ENCODE measurements at places on chromosomes 4 and X. TPM values are rescaled to one million over a fixed set of nuclear protein-coding genes. Genes with fewer than 3 reads are reported as not detected.
A peak's percentile ranks its signal among the peaks of the same experiment; 100 is the strongest.

DNA sequence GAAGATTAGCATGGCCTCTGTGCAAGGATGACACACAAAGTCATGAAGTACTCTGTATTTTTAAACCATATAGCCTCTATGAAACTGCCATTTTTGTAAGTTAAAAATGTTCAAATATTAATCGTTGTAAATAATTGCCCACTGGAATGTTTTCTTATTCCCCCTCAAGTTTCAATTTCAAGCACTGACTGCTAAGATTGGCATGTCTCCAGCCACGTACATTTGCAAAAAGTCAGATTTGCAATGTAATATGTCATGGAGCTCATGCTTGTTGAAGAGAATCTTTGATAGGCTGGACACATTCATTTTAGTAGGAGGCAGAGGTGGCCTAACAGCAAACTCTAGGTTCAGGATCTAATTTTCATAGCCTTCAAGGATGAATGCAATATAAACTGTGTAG is 124.7 kb downstream of the CBR4 start:
- no peak for DNase-seq

DNA sequence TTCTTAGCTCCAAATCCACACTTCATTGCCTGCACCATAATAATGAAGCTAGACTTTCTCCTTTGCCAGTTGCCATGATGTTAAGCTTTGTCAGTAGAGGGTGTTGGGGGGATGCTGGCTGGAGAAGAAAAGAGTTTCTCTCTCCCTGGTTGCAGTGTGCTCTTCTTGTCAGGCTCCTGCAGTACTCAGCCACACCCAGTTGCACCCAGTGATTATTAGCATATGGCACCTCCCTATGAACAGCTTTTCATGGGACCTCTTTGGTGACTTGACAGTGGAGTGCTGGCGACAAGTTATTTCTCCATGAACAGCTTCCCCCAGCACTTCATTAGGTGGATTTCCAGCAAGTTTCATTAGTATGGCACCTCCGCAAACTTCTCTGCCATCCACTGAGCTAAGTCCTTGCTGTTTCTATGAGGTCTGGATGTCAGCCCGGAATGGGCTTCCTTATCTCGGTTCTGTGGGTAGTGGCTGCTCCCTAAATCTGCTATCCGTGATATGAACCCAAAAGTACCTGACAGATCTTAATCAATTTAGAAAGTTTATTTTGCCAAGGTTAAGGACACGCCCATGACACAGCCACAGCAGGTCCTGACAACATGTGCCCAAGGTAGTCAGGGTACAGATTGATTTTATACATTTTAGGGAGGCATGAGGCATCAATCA is 18.8 kb upstream of the OTUD4 start:
- DNase-seq, result no peak

- no peak for DNase-seq
Observed at GRCh38 chrX:53357799-53358530, 64.5 kb downstream of the SMC1A start.

DNA sequence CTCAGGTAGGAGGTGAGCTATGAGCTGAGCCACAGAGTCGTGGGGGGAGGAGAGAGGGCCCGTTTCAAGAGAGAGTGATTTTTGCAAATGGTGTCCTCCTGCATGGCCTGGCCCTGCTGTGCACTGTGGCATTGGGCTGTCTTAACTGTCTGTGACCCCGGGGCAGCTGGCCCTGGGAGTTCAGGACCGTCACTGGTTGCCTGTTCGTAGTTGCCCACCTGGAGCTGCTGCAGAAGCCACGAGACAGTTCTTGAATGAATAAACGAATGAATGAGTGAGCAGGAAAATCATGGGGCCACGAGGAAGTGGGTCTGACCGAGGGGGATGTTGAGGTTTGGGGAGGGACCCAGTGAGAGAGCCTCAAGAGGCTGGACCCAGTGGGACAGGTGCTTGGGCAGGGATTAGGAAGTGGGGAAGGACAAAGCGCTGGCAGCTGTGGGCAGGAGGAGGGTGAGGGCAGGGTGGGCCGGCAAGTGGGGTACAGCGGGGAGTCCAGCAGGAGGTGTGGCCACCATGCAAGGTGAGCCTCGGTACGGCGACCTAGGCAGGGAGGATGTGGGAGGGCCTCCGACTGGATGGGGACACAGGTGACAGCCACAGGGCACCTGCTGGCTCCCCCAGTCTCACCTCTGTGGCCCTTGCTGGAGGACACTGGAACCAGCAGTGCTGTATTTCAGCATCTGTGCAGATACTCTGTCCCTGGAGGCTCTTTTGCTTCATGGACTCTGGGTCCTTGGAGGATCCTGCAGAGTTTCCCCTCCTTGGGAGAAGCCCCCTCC is 10.2 kb downstream of the RGS12 start:
- no peak for DNase-seq

DNA sequence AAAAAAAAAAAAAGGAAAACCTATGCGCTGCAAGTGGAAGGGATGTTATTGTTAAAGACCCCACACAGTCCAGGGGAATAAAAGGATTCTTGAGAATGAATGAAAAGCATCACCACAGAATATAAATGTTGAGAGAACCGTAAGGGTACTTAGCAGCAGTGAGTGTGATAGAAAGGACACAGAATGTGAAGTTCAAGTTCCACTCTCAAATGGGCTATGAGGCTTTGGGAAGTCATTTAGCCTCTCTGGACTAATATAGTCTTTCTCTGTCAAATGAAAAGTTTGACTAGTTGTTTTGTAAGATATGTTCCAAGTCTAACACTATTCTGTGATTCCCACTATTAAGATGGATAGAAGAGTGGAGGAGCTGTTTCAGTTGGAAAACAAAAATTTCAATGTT is 35.8 kb upstream of the MAML3 start:
- no peak for DNase-seq

- DNase-seq, result no peak
Observed at GRCh38 chr4:37516057-37516775, 170.0 kb downstream of the RELL1 start.

GRCh38 chrX:108053218-108053617 is 8.4 kb downstream of the VSIG1 start:
- DNase-seq, result no peak

DNA sequence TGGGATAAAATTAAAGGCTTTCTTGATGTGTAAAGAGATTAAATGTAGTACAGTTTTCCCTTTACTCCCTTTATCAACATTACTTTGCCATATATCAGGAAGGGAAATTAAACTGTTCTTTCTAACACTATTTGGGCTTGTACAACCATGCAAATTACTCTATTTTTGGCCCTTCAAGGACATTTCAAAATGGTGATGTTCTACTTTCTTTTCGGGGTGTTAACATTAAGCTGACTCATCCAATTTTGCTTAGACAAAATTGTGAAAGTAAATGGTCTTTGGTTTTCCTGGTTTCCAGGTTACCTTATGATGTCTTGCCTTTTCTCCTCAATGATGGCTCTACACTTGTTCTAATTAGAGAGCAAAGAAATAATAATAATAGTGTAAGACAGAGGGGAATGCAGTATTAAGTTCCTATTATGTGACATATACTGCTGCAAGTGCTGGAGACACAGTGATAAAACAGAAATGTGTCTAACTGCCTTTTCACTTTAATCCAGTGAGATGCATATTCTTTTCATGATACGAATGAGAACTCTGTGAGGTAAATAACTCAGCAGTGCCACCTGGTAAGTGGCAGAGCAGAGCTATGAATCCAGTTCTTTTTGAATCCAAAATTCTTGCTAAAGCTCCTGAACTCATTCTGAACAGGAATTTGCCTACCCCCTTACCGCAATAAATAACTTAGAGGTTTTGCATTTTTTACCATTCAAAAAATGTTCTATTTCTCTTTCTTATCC is 35.7 kb upstream of the PDE5A start:
- DNase-seq, result no peak

- DNase-seq, result no peak
Observed at GRCh38 chr4:44984083-44984482, 257.7 kb upstream of the GNPDA2 start.

DNA sequence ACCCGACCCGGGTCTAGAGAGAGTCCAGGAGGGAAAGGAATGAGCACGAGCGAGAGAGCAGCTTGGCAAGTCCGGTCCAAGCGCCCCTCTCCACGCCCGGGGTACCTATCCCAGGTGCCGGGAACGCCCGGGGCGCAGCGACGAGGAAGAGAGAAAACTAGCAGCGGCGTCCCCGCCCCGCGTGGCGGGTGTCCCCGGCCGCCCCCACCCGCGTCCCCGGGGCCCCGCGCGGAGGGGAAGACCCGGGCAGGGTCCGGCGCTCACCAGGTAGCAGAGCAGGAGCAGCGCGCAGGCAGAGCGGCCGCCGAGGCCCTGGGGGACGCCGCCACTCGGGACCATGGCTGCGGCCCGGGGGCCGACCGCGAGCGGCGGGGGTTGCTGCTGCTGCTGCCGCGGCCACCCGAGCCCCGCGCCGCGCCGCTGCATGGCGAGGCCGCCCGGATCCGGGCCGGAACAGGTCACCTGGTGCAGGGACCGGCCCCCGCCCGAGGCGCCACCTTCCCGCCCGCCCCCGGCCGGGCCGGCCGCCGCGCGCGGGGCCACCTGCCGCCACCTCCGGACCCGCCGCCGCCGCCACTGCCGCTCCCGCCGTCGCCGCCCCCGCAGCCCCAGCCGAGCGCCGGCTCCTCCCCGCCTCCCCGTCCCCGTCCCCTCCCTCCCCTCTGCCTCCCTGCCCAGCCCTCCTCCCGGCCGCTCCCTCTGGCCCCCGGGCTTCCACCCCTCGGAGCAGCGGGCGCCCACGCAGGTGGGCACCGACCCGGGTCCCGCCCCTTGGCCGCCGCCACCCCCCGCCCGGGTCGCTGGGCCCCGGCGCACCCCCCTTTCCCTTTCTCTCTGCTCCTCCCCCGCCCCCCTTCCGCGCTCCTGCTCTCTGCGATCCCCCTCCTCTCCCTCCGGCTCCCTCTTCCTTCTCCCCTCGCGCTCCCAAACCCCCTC is at the start of gene SEL1L3:
Gene SEL1L3, minus strand, starts transcription at position 578 of the 936 bp plus-strand sequence. Its CDS starts 152 bp downstream, at position 426.
- no peak for DNase-seq

GRCh38 chr4:116480546-116480945 is 604.8 kb downstream of the TRAM1L1 start:
- DNase-seq, result no peak

DNA sequence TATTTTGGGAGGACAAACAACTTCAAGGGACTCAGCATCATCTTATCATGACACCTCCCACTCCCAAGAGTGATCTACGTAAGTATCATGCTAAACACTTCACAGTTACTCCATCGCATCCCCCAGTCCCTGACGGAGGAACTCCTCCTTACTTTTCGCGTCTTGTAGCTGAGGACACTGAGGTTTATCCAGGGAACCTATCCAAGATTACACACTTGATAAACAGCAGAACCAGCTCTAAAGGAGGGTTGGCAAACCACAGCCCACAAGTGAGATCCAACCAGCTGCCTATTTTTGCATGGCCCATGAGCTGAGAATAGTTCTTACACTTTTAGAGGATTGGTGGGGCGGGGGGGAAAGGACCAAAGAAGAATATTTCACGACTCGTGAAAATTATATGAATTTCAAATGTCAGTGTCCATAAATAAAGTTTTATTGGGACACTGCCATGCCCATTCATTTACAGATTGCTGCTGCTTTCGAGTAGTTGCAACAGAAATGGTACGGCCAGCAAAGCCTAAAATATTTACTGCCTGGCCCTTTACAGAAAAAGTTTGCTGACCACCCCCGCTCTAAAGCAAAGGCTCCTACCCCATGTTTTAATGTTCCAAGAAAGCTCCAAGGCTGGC is 47.8 kb downstream of the SEPSECS start:
- no peak for DNase-seq

DNA sequence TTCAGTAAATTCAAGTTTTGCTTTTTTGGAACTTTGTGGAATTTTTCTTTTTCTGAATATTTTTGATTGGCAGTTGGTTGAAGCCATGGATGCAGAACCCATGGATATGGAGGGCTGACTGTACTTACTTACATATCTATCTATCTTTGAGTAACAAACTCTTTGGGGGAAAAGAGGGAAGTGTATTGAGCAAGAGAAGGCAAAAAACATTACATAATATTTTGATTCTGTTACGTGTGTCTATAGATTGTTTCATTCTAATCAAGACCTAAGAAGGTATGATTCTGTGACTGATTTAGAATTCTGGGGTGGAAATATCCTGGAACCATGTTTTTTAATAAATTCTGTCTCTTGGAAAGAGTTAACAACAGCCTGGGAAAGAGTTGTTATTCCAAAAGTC is 31.5 kb downstream of the GRSF1 start:
- DNase-seq, result no peak

DNA sequence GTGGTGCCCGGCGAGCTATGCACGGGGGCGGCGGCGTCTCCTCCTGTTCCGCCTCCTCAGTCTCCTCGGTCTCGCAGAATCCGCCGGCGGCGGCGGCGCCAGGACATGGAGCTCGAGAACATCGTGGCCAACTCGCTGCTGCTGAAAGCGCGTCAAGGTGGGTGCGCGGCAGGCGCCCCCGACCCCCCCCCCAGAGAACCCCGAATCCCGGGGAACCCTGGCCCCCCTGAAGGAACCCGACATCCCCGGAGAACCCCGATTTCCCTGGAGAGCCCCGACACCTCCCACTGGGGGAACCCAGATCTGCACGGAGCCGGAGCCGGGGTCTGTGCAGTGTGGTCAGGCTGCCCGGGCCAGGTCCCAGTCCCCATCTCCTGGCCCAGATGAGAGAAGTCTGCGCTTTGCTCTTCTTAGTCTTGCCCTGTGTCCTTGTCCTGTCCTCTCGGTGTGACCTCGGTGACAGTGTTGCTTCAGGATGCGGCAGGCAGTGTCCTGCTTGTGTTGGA is 648 bp downstream of the GRK4 start:
- DNase-seq, result peak; percentile 17

- no peak for DNase-seq
Observed at GRCh38 chrX:102866981-102867656, 70.0 kb upstream of the RAB40AL start.

DNA sequence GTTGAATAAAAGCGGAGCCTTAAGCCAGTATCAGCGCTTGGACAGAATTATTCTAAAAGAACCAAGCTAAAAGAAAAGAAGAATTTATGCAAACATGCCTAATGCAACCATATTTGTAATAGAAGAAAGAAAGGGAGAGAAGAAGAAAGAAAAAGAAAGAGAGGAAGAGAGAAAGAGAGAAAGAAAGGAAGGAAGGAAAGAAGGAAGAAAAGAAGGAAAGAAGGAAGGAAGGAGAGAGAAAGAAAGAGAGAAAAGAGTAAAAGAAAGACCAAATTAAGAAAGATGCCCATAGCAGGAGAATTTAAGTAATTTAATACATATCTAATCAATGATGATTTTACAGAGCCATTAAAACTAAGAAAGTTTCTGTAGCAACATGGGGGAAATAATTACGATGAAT is 30.9 kb upstream of the TMEM150C start:
- DNase-seq, result no peak

The CT45A2 gene
- not detected for total RNA-seq

The PPP4R3C gene
- not detected for total RNA-seq

The CENPE gene
- total RNA-seq, result 63.3 TPM

The MAGEE2 gene
- not detected for total RNA-seq

The STBD1 gene
- total RNA-seq, result 2.6 TPM

The PRR27 gene
- not detected for total RNA-seq

The REELD1 gene
- total RNA-seq, result not detected

The IBSP gene
- total RNA-seq, result not detected
